ENCODE measurements at places on chromosomes 6 and 20. TPM values are rescaled to one million over a fixed set of nuclear protein-coding genes. Genes with fewer than 3 reads are reported as not detected.

Gene PGBD1
- 6.5 TPM for total RNA-seq

Gene TRIM15
- total RNA-seq, result not detected

Gene SLC17A2
- not detected for total RNA-seq

Gene RAMACL
- 0.74 TPM for total RNA-seq

Gene PROCR
- total RNA-seq, result 37.7 TPM

Gene AGPAT4
- 6.4 TPM for total RNA-seq

Gene PTGIS
- total RNA-seq, result 5.6 TPM

Gene PRND
- total RNA-seq, result 0.30 TPM

Gene HCK
- not detected for total RNA-seq

Gene MRPS10
- total RNA-seq, result 44.8 TPM

Gene GPX5
- not detected for total RNA-seq

Gene SLA2
- total RNA-seq, result not detected

Gene PKIB
- total RNA-seq, result 5.9 TPM

Gene GSTA2
- not detected for total RNA-seq

Gene BPIFA1
- not detected for total RNA-seq

Gene MCHR2
- total RNA-seq, result not detected

Gene SNAI1
- total RNA-seq, result 0.30 TPM

Gene DDX43
- total RNA-seq, result 1.8 TPM

Gene CLPSL1
- not detected for total RNA-seq

Gene HRH3
- not detected for total RNA-seq

Gene NKAIN4
- not detected for total RNA-seq

Gene GRM1
- not detected for total RNA-seq

Gene SOX4
- total RNA-seq, result 18.6 TPM

Gene HUS1B
- 1.7 TPM for total RNA-seq

Gene TP53TG5
- not detected for total RNA-seq

Gene SEL1L2
- not detected for total RNA-seq

Gene SOX18
- total RNA-seq, result not detected

Gene C20orf144
- 0.05 TPM for total RNA-seq

Gene SLC22A2
- 0.23 TPM for total RNA-seq

Gene PAX1
- not detected for total RNA-seq

Gene SAPCD1
- total RNA-seq, result 1.2 TPM

Gene CCM2L
- not detected for total RNA-seq

Gene GNAS-AS1
- total RNA-seq, result 0.89 TPM

Gene CLPSL2
- not detected for total RNA-seq

Gene FOXQ1
- not detected for total RNA-seq

Gene ZC3H12D
- total RNA-seq, result 0.30 TPM

Gene BFSP1
- 3.6 TPM for total RNA-seq

Gene KIF25
- total RNA-seq, result 0.14 TPM

Gene TGM3
- not detected for total RNA-seq

Measured in smooth muscle cell of the umbilical artery (primary cell).